NCI-H774 (cell line): ENCODE measurements at places on chromosomes 6 and 20.

DNA sequence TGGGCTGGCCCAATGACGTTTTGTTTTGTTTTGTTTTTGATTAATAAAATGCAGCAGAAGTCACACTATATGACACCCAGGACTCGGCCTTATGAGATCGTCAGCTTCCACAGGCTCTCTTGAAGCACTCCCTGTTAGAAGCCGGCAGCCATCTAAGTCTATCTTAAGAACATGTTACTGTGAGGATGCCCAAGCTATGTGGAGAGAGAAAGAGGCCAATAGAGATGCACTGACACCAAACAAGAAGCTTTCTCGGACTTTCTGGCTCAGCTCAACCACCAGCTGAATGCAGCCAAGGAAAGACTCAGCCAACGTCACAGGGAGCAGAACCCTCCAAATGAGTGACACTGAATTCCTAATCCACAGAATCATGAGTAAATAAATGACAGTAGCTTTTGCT lies 14.0 kb downstream of the SGK1 start:
- DNase-seq, result no peak

DNA sequence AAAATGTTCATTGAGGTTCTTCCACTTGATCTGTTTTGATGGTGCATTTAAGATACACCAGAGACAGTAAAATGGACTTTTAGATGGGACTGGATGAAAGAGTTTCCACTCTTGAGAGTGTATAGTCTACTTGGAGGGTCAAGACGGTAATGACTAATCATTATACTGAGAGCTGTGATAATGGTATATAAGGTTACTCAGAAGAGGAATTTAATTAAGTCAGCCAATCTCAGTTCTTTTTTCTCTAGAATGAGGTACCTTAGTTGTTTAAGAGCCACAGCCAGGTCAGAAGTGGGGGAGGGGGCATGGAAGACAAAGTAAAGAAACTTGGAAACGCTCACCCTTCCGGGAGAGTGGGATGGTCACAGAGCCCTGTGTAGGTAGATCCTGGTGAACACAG lies 123.9 kb downstream of the MAP3K4 start:
- DNase-seq, result no peak

GRCh38 chr6:53325785-53326184 lies 23.0 kb downstream of the ELOVL5 start:
- DNase-seq, result no peak

- DNase-seq, result peak; percentile 5
Observed at GRCh38 chr20:21134883-21135493, 9.1 kb downstream of the KIZ start.

GRCh38 chr6:111306104-111306888 lies 176.7 kb downstream of the REV3L start:
- no peak for DNase-seq

DNA sequence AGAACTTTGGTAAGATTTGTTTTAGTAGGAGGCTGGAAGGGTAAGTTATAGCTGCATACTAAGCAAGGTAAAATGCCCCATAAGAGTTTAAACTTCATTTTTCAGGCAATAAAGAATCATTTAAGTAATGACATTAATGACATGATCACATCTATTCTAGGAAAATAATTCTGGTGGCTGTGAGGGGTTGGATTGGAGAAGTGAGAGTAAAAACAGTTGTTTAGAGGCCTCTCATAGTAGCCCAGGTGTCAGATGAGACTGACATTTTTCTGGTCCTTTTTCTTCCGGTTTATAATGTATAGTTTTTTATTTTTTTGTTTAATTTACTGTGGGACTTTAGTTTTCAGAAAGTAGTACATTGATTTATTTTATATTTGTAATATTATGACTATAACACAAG lies 40.8 kb downstream of the ITCH start:
- DNase-seq, result no peak

DNA sequence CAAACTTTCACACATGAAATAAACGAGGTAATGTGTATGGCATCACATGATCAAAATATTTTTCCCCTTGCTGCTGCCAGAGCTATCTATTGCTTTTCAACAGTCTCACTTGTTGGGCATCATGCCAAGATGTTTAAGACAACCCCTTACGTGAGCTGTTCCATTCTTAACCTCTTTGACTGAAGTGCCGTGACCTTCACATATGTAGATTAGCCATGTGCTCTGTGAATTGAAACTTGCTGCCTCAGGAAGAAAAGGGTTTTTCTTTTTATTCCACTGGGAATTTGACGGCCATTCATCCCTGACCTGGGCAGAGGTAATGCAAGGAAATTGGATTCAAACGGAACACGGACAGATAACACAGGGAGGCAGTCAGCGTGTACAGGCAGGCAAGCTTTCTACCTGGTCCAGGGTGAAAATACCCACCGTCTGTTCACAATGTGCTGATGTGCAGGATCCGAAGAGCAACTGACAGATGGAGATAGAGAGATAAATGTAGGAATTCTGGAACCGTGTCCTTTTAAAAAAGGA lies 14.2 kb downstream of the ARID1B start:
- peak; percentile 19 for DNase-seq

DNA sequence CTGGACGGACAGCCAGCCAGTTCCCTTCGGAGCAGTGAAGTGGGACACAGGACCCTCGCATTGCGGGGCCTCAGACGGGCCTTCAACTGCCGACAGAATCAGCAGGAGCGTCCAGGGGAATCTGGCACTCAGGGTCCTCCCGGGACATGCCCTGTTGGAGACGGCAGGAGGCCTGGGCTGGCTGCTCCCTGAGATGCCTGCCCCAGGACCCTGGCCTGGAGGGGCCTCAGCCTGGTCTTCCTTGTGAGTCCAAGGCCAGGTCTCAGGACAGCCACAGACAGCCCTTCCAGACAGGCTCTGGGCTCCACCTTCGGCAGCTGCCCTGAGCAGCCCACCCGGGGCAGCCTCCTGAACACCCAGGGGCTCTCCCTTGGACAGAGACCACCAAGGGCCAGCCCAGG lies 14.6 kb upstream of the HELZ2 start:
- DNase-seq, result no peak

- no peak for DNase-seq
Observed at GRCh38 chr6:103675807-103676406, 1183.8 kb downstream of the HACE1 start.

GRCh38 chr20:40991181-40991889 lies 37.3 kb upstream of the TOP1 start:
- no peak for DNase-seq

- no peak for DNase-seq
Observed at GRCh38 chr6:36692220-36692619, 5.4 kb upstream of the RAB44 start.

DNA sequence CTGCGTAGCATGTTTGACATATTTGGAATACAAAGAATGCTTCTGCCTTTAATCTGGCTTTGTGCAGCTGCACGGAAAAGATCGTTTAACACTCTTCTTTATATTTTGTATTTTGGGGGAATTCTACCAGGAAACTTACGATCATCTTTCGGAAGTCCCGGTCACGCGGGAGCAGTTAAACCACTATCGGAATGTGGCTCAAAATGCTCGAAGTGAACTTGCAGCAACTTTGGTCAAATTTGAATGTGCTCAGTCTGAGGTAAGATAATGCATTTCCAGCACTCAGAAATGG lies 42.3 kb downstream of the CCDC170 start:
- no peak for DNase-seq
